ENCODE measurements at places on chromosomes 5 and 9. TPM values are rescaled to one million over a fixed set of nuclear protein-coding genes. Genes with fewer than 3 reads are reported as not detected.

GPR151 gene
- total RNA-seq, result not detected

DNA sequence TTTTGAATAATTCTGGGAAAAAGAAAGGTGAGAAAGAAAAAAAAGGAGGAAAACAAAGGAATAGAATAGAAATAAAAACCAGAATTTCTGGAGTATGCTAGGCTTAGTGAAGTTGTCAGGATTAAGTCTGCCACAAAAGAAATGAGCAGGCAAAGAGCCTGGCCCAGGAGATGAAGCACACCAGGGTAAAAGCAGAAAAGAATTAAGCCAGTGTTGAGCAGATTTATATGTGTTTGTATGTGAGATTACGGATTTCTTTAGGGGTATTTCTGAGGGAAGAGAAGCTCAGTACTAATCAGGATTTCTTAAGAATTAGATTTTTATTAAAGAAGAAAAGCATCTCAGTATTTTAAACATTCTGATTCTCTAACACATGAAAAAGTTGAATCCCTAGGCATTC is 74.5 kb downstream of the MRPS27 start:
- no peak for DNase-seq
- no peaks in the 10 kb centered on the region for H3K27me3 ChIP-seq
- no peak overlapping the region for H3K27ac ChIP-seq
- H3K4me3 ChIP-seq, result no peak overlapping the region
- peaks cover 4% of the 10 kb centered on the region for H3K36me3 ChIP-seq

SPINK5 gene
- 0.44 TPM for total RNA-seq

- H3K4me1 ChIP-seq, result peaks cover 66% of the 10 kb centered on the region
- no peaks in the 10 kb centered on the region for H3K36me3 ChIP-seq
- peak overlapping the region; percentile 76 for H3K27ac ChIP-seq
These were observed 36.4 kb upstream of the NFIB start for GRCh38 chr9:14350349-14350728.

DNA sequence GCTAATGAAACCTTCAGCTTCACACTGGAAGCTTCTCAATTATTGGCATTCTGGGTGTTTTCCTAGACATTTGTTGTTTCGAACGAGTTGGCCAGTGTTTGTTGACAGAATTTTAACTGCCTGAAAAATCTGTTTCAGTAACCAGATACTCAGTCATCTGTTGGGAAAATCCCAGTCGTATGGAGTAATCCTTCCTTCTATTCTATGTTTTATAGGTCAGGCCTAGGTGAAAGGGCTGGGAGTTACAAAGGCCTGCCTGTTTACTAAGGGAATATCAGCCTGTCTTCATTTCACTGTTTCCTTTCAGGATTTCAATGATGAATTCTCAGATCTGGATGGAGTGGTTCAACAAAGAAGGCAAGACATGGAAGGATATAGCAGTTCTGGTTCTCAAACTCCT is 59.9 kb downstream of the GRAMD2B start:
- H3K36me3 ChIP-seq, result peaks cover 17% of the 10 kb centered on the region
- H3K4me3 ChIP-seq, result no peak overlapping the region
- no peak for DNase-seq
- no peaks in the 10 kb centered on the region for H3K27me3 ChIP-seq
- H3K27ac ChIP-seq, result no peak overlapping the region

GRCh38 chr9:28378231-28378630 is 805.0 kb upstream of the C9orf72 start:
- no peaks in the 10 kb centered on the region for H3K27me3 ChIP-seq
- no peak overlapping the region for H3K4me3 ChIP-seq
- no peak overlapping the region for H3K27ac ChIP-seq
- H3K4me1 ChIP-seq, result no peaks in the 10 kb centered on the region
- no peak for DNase-seq
- no peaks in the 10 kb centered on the region for H3K36me3 ChIP-seq

DNA sequence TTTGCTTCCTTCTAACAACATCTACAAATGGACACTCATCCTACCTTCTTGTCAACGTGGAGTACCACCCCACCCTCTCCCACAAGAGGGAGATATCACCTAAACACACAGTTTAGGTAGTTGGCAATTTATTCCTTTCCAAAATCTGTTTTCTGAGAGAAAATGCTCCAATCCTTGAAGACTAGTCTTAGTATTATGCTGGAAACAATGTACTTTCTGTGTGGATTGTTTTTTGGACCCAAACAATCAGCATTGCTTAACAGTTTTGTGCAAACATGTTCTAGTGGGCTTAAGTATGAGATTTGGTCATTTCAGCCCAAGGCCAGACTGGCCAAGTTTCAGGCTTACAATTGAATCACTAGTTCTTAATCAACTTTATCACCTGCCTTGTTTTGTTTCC is 359.1 kb downstream of the ARHGEF28 start:
- no peak overlapping the region for H3K27ac ChIP-seq
- no peaks in the 10 kb centered on the region for H3K4me1 ChIP-seq
- no peak overlapping the region for H3K4me3 ChIP-seq
- no peaks in the 10 kb centered on the region for H3K27me3 ChIP-seq

DNA sequence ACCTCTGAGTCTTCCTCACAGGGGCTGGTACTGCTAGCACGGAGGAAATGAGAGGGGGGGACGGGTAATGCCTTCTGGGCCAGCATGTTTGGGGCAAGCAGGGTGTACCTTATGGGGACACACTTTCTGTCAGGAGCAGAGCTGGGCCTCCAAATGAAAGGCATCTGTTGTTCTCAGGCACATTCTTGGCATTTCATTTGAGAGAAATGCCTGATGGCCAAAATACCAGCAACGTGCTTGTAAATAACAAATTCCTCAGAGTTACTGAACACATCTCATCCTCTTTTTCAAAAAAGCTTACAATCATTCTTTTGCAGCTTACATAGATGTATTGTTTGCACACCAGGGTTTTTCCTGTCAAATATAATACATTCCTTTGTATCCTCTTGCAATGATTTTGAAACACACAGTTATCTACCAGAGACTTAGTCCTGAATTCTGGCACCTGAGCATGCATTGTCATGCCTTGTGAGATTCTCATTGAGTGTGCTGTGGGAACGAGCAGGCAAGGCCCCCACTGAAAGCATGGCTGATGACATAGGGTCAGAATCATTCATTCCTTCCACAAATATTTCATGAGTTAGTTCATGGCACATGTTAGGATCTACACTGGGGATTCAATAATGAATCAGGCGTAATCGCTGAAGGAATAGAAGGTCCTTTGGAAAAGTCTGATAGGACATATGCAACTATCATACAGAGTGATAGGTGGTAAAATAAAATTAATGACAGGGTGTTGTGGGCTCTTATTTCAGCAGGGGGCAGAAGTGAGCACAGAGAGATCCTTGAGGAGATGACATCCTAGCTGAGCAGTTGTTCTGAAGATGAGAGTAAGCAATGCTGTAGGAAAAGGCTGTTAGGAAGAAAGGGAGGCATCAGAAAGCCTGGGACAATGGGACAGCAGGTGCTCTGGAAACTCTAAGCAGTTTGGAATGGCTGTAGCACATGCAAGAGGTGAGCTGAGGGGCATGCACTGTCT is 260.9 kb upstream of the TUT7 start:
- H3K4me3 ChIP-seq, result no peak overlapping the region
- DNase-seq, result no peak
- no peaks in the 10 kb centered on the region for H3K27me3 ChIP-seq
- H3K27ac ChIP-seq, result no peak overlapping the region

ENHO gene
- 0.74 TPM for total RNA-seq

LRRC19 gene
- total RNA-seq, result not detected
